ENCODE measurements at places on chromosomes 2 and 18.

DNA sequence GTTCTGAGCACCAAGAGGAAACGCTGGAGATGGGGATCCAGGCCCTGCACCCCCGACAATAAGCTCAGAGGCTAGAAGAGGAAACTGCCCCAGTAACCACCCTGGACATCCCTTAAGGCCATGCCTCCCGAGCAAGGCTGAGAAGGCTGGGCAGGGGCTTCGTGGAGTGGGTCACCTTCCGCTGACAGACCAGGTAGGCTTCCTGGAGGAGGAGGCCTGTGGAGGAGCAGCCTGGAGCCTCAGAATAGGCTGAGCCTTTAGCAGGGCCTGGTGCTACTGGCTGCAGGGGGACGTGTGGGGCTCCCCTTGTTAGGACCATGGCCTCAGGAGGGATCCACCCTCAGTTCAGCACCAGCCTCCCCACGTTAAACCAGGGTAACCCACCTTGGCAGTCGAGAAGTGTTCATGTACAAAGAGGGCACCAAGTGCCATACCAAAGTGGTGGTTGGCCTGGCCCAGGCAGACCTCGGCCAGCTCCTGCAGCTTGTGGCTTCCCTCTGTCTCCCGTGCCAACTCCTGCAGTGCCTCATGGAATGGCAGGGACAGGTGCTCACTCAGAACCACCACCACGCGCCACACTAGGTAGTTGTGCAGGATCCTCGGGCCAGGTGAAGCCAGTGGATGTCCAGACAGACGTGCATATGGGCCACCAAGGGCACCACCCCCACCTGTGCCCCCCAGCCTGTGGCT is 28.5 kb upstream of the ALPP start:
- DNase-seq, result no peak

GRCh38 chr18:33755931-33756560 is 178.0 kb downstream of the ASXL3 start:
- DNase-seq, result peak; percentile 63

GRCh38 chr2:239055756-239056493 is 208.0 kb downstream of the TWIST2 start:
- no peak for DNase-seq

GRCh38 chr2:216109962-216110614 is 940 bp downstream of the XRCC5 start:
- DNase-seq, result no peak

GRCh38 chr2:218882461-218882816 is 1.8 kb downstream of the WNT10A start:
- DNase-seq, result no peak

GRCh38 chr2:166410828-166411472 is 35.2 kb upstream of the SCN9A start:
- DNase-seq, result no peak

GRCh38 chr18:65661391-65661790 is 89.4 kb upstream of the CDH7 start:
- no peak for DNase-seq

- no peak for DNase-seq
Observed at GRCh38 chr2:144133936-144134665, 385.8 kb downstream of the ZEB2 start.

GRCh38 chr2:181573140-181573736 is 83.7 kb downstream of the CERKL start:
- no peak for DNase-seq

- DNase-seq, result no peak
Observed at GRCh38 chr18:79900610-79901570, 50.6 kb downstream of the SLC66A2 start.

DNA sequence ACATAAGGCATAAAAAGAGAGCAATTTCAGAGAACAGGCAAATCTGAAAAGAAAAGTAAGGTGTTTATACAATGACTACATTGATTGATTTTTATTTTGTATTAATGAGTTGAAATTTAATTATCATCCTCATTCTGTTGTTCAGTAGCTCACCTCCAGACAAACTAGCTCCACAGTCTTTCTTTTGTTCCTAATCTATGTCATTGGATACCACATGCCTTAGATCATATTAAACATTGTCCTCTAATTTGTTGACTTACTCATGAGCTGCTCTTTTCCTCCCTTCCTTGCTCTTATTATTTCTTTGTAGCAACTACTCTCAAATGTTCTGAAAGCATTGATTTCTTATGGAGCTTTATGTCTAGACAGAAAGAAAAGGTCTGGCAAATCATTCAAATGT is 185.5 kb upstream of the ZSWIM2 start:
- no peak for DNase-seq

DNA sequence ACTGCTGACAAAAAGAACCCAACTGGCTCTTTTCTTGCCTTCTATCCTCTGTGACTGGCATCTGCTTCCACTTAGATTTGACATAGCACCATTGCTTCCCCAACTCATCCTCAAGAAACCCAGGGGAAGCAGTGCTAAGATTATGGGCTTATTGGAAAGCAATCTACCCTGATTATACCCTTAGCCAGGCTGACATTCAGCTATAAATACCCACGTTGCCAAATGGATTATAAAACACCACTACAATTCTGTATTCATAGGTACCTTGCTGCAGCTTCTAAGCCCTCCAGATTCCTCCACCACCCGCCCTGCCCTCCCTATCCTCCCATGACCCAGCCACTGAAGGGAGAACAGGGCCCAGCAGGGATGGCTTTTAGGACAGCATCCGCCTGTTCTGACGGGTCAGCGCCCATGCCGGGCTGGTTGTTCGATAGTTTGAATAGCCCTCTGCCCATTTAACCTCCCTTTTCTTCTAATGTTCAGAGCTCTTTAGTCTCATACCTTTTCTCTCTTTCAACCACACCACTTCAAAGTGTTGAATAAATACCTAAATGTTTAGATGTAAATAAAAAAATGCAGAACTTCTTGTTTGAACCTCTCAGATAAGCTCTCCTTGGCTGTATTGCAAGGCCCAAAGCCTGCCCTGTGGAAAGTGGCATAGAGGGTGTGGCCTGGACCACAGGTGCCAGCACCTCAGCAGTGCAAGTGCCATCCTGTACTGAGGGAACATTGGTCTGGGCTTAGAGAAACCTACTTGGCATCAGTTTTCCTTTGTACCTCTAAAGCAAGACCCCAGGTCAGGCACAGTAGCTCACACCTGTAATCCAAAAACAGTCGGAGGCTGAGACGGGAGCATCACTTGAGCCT is 86.6 kb upstream of the RGPD5 start:
- no peak for DNase-seq

GRCh38 chr2:235896061-235896460 is 272.1 kb downstream of the GBX2 start:
- no peak for DNase-seq

DNA sequence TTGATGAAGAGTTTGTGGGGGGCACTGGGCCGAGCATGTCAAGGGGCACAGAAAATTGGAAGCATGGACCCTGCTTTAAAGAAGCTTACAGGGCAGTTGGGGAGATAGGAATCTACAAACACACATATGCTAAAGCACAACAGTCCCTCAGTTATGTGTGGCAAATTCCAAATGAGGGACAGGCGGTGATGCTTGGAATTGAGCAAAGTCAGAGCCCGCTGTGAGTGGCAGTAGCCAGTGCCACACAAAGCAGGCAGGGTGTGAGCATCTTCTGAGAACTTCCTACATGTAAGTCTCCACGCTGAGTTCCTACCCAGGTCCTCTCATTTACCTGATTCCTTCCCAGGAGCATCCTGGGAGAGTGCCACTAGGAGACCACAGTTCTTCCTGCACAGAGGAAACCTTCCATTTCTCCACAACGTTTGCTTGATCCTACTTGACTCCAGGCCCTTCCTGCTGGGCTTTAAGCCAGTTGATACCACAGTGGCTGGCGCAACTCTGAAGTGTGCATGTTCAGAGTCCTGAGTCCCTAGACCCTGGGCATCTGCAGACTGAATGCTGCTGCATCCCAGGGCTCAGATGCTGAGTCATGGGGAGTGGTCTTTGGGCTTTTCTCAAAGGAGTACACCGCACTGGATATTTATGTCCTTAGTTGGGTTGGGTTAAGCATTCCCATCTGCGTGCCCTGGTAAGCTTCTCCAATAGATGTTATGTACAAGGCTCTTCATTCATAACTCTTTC is 287.3 kb upstream of the REV1 start:
- DNase-seq, result no peak

DNA sequence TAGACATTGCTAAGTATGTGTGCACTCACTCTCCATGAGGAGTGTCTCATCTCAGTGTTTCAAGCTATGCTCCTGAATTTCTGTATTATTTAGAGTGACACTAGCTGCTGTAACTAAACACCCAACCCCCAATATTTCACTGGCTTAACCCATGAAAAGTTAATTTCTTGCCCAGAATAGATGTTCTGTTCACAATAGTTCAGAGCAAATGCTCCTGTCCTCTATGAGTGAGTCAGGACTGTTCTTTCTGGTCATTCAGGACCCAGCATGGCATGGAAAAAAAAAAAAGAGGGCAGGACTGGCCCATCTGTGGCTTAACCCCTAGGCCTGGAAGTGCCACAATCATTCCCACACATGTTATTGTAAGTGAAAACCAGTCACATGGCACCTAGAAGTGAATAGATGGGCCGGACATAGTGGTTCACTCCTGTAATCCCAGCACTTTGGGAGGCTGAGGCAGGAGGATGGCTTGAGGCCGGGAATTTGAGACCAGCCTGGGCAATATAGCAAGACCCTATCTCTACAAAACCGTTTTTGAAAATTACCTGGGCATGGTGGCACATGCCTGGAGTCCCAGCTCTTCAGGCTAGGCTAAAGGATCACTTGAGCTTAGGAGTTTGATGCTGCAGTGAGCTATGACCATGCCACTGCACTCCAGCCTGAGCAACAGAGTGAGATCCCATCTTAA is 663.6 kb downstream of the IRS1 start:
- DNase-seq, result no peak

GRCh38 chr18:61957801-61958516 is 65.2 kb upstream of the RNF152 start:
- DNase-seq, result no peak

- no peak for DNase-seq
Observed at GRCh38 chr2:176873403-176873802, 339.2 kb upstream of the HNRNPA3 start.

DNA sequence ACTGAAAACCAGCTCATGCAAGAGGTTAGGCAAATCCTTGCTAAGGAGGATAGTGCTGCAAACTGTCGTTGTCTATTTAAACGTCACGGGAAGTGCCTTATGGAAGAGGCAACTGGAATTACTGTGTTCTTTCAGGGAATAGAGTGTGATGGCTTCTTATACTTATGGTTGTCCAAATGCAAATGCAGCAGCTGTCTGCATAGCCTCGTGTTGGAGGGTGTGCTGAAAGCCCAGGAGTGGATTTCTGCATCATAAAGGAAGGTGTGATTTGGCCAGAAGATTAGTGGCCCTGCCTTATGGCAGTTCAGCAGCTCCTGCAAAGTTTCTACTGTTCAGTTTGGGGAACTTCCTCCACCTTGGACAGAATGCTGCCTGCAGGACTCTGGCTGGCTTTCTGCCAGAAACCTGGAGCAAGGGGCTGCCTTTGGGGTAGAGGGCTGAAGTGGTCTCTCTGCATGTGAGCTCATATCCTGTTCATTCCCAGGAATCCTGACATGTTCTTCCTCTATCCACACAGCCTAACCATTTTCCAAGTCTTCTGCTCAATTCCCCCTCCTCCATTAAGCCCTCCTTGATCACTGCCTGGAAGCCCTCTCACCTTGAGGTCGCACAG is 321.2 kb upstream of the CXCR4 start:
- no peak for DNase-seq

- DNase-seq, result no peak
Observed at GRCh38 chr18:44736664-44737380, 56.1 kb downstream of the SETBP1 start.

GRCh38 chr2:8222979-8223694 is 458.7 kb upstream of the ID2 start:
- DNase-seq, result no peak

DNA sequence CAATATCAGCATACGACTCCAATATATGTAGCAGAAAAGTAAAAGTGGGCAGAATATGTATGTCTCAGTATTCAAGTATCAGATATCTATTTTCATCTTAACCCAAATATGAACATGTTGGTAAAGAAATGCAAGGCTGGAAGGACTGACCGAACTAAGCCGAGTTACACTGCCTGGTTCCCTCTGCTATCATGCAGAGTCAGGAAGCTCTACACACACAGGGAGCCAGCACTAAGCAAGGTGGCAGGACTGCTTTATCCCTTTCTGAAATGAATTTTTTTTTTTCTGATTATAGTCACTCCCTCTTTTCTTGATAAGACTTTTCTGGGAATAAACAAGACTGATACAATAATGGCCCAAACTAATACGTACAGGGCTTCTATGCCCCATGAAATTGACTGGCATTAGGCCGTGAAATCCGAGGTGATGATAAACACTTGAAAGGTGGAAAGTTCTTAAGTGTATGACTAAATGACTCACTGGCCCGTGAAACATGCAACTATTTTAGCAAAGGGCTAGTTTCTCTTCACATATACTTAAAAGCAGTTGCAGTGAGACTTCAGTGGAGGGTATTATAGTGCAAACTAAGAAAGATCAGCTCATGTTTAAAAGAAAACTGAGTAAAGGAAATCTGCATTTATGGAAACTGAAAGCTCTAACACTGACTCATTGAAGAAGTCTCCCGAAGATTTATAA is 14.9 kb downstream of the DPP4 start:
- DNase-seq, result no peak

- DNase-seq, result no peak
Observed at GRCh38 chr18:35128675-35129074, 87.5 kb downstream of the MAPRE2 start.

GRCh38 chr2:172791953-172792352 is 56.3 kb downstream of the RAPGEF4 start:
- DNase-seq, result no peak

- no peak for DNase-seq
Observed at GRCh38 chr2:39409697-39410389, 27.2 kb downstream of the MAP4K3 start.

DNA sequence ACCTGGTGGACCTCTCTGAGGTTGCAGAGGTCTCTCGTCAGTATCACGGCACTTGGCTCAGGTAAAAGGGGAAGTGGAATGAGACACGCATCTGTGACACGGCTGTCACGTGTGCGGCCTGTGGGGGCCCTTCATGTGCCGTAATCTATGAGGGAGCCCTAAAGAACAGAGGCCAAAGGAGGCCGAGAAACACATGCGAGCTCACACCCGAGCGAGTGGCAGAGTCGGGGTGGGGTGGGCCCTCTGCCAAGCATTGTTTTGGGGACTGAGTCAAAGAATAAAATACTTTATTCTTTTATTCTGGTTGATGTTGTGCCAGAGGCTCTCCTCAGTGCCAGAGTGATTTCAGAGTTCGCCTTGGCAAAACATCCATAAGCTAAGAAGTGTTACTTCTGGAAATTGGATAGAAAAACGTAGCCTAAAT is 43.3 kb downstream of the PLB1 start:
- no peak for DNase-seq
